ENCODE measurements at places on chromosomes 5 and 9.

GRCh38 chr5:29002481-29002880 is 1964.1 kb upstream of the CDH9 start:
- no peak for DNase-seq

GRCh38 chr5:171736976-171737891 is 48.4 kb upstream of the SMIM23 start:
- DNase-seq: no peak

DNA sequence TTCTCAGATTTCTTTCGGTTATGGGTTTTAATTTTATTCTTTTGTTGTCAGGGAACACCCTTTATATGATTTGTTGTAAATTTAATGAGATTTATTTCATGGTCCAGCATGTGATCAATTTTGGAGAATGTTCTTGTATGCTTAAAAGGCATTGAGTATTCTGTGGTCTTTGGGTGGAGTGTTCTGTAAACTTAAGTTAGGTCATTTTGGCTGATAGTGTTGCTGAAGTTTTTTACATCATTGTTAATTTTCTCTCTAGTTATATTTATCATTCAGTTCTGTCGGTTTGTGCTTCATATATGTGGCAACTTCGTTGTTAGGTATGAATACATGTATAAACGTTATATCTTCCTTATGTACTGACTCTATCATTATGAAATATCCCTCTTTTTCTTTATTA is 55.5 kb downstream of the NIPBL start:
- no peak for DNase-seq

DNA sequence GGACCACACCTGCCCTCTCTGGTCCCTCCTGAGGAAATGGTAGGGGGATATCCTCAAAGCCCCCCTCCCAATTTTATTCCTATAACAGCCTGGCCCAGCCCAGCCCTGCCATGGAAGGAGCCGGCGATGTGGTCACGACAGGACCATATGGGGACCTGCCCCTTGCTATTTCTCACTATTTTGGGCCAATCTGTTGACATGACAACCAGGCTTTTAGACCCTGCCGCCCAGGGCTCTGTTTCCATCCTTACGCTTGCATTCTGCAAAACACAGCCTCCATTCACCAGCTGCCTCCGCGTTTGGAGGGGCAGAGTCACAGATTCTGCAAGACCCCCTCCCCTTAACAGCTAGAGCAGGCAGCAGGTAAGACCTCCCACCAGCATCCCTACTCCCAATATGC is 112.2 kb downstream of the GABBR2 start:
- DNase-seq: no peak

Data from stimulated activated CD8-positive, alpha-beta memory T cell treated with anti-CD3 and anti-CD28 coated beads, Interleukin-12 subunit alpha, Interleukin-12 subunit beta, amount 100 ng/mL, for 1 hour (primary cell).